T-helper 22 cell (primary cell): ENCODE measurements at places on chromosomes 3 and 15.

- no peak for DNase-seq
Measured at GRCh38 chr3:29195056-29195455, 85.8 kb upstream of the RBMS3 start.

DNA sequence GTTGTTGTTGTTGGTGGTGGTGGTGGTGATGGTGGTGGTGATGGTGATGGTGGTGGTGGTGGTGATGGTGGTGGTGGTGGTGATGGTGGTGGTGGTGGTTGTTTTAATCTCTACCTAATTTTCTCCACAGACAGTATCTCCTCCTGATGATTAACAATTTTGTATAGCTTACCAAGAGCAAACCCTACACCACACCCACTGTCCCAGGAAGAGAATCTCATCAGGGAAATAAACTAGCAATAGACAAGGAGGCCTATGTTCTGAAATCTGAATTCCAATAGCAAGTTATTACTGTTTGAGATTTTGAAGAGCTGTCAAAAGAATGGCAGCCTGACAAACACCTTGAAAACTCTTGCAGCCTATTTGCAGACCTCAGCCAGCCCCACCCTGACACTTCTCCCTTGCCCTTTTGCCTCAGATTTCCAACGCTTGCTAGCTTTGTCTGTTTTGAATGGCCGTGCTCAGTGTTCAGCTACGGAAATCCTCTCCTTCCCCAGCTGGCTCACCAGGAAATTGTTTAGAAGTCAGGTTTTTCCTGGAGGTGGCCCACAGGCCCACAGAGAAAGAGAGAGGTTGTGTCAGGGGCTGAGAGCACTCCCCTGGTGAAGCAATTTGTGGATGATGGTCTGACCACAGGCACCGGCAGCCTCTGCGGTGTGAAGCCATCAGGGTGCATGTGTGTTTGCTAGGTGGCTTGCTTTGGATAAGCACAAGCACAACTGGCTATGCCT lies 101.6 kb downstream of the MAGI1 start:
- DNase-seq: no peak

DNA sequence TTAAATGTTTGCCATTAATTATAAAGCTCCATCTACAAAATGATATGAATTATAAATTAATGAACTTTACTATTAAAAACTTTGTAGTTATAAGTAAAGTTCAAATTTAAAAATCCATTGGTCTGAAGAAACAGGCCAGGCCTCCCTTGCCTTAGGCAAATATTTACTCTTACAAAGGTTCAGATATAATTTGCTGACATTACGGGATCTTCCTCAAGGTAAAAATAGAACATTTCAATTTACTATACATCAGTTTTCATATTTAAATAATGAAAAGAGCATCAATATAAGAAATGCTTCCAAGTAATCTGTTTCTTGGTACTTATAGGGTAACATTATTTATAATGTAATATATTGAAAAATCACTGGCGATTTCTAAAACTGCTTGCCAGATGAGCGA lies 3.7 kb downstream of the CMTM6 start:
- DNase-seq: no peak

- DNase-seq: no peak
Measured at GRCh38 chr3:24060055-24060454, 115.0 kb downstream of the NR1D2 start.

DNA sequence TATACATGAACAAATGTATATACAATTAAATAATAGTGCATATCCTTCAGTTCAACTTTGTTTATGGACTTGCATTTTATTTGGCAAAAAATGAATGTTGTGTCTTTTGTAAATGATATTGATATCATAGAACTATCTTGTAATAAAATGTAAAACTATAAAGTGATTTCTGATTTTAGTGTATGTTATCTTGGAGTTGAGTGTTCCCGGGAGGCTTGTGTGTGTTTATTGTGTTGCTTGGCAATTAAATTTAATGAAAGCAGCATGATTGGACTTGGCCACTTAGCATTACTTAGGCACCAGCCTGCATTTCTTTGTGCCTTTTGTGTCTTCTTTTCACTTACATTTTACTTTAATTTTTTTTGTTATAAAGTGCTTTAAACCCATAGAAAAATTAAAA lies 10.6 kb downstream of the ARHGEF26 start:
- no peak for DNase-seq

- no peak for DNase-seq
Measured at GRCh38 chr3:188421836-188422540, 268.0 kb downstream of the LPP start.

DNA sequence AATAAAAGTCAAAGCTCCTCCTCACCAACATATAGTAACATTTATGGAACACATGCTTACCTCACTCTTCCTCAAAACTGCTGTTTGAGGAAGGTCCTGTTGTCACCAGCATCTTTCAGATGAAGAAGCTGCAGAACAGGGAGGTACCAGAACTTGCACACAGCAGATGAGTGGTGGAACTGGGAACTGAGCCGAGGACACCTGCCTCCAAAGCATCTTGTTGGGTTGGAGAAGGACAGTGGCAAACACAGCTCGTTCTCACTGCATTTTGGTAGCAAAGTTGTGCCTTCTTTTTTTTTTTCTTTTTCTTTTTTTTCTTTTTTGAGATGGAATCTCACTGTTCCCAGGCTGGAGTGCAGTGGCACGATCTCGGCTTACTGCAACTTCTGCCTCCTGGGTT lies 76.0 kb downstream of the CEMIP start:
- no peak for DNase-seq

DNA sequence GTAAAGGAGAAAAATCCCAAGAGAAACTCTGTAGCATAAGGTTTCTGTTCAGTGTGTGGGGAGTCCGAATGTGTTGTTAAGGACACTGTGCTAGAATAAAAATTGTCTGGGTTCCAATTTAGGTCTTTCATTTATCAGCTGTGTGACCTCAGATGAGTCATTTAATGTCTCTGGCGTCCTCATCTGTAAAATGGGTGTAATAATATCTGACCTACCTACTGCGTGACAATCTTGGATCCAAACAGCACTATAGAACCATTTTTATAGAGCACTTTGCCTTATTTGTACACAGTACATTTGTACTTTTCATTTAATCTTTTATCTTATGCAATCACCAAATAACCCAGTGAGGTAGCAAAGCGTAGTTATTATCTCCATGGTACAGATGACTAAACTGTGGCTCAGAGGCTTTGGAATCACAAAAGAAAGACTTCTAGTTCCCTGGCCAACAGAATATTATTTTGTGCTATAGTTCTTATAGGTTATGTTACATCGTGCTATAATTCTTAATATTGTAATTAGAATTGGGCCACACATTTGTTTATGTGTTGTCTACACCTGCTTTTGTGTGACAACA lies 46.6 kb upstream of the TNIK start:
- no peak for DNase-seq

- peak; percentile 38 for DNase-seq
Measured at GRCh38 chr3:5057857-5058324, 64.2 kb upstream of the ARL8B start.

- DNase-seq: no peak
Measured at GRCh38 chr3:58988041-58988440, 61.8 kb downstream of the CFAP20DC start.

GRCh38 chr15:65939901-65940617 lies 70.8 kb downstream of the RAB11A start:
- DNase-seq: no peak

DNA sequence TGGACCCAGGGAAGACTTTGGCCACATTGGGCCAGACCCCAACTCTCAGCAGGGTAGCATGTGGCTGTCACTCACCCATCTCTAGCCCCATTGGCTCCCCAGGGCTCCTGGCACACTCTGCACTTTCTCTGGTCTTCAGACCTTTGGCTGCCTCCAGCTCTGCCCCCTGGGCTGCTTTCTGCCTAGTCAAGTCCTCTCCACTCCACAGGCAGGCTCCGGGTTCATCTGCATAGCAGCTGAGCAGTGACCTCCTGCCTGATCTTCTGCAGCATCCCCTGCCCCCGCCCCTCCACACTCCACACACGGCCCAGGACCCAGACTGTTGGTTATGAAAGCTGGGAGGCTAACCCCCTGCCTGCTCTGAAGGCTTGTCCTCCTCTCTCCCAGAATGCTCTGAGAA lies 8.4 kb upstream of the C15orf39 start:
- no peak for DNase-seq

GRCh38 chr3:170092907-170093306 lies 55.1 kb downstream of the GPR160 start:
- DNase-seq: no peak

DNA sequence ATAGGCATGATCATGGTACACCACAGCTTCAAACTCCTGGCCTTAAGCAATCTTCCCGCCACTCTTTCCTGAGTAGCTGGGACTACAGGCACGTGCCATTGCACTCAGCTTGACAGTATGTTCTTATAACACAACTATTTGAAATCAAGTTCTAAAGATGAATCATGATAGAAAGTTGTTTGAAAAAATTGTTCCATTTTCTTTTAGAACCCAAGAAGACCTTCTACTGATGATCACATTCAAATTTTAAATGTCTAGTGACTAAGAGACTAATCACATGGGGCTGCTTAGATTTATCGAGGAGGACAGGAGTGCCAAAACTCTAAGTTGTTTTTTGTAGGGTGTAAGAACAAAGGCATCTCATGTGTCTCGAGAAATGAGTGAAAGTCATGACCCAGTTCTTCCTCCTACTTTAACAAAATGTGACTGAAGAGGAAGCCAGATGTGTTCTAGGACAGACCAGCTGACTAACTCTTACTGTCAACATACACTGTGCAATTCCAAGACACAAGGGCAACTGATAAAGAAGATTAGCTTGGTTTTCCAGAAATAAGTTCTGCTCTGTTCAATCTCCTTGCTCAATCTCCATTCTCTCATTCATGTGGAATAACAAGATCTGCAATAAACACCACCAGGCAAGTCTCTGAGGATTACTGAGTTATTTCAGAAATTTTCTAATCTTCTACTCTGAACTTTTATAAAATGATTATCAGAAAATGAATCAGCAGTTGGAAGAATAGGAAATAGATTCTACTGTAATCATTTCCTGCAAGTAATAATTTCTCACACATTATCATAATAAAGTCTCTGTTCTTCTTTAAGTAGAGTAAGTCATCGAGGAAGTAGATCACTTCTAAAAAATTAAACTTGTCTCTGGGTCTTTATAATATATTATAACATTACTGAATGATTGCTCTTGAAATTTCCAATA lies 122.6 kb upstream of the CCNL1 start:
- DNase-seq: no peak
